ENCODE measurements at places on chromosomes 12 and 14.

- no peak for DNase-seq
Observed at GRCh38 chr14:29037411-29037810, 270.8 kb downstream of the FOXG1 start.

DNA sequence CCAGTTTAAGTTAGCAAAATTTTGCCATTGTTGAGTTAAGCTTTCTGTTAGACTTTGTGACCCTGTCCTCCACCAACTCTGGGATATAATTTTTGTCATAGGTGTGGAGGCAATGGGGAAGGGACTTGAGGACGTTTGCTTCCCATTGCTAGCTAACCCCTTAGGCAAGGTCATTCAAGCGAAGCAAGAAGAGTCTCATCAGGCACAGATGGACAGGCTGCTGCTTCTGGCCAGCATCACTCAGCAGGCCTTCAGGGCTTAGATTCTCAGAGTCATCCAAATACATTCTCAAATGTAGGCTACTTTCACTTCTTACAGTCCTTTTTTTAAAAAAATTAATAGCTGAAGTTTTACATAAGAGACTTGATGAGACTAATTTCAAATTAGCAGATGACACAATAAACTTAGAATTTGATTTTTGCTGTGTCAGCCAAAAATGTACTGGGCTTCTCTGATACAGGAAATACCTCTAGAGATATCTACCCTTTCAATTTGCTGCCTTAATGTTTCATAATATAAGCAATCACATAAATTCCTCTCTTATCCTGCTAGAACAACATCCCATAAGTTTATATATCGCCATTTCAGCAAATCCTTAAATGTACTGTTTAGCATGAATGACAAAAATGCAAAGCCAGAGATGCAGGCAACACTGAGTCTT, 875.2 kb downstream of the FLRT2 start:
- DNase-seq: no peak

DNA sequence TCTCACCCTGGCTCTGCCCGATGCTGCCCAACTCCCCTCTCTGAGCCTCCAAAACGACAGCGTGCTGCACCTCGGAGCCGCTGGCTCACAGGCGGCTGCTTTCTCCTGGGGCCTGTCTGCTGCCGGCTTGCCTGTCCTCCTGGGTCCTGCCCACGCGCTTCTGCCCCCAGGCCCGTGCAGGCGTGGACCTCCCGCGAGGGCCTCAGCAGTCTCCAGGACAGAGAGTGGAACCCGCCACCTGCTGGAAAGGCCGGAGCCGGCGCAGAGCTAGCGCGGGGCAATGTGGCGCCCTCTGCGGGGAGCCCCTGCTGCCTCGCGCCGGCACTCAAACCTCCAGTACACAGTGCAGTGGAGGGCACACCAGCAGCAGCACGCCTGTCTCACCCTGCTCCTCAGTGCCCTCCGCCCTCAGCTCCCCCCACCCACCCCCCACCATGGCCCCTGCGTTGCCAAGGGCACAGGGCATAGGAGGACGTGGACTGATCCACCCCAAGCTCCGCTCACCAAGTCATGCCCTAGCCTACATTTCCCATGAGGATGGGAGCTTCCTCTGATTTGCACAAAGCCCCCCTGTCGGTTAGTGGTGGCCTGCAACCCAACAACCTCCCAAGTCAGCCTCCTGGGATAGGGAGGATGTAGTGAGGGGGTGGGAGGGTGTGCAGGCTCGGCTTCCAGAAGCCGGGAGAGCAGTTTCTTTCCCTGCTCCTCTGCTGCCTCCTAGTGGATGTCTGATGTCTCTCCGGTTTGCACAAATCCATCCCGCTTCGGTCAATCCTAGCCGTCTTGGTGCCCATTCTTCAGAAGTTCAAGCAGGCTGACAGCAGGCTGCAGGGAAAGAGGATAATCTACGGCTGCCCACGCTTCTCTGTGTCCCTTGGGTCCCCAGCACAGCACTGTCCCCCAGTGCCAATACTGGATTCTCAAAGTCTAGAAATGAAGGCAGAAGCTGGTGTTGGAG, 25.2 kb downstream of the KRT8 start:
- DNase-seq: peak; percentile 92

GRCh38 chr12:57836442-57837375, 9.8 kb downstream of the CTDSP2 start:
- no peak for DNase-seq

GRCh38 chr14:52069307-52070050, 620 bp upstream of the NID2 start:
- no peak for DNase-seq

DNA sequence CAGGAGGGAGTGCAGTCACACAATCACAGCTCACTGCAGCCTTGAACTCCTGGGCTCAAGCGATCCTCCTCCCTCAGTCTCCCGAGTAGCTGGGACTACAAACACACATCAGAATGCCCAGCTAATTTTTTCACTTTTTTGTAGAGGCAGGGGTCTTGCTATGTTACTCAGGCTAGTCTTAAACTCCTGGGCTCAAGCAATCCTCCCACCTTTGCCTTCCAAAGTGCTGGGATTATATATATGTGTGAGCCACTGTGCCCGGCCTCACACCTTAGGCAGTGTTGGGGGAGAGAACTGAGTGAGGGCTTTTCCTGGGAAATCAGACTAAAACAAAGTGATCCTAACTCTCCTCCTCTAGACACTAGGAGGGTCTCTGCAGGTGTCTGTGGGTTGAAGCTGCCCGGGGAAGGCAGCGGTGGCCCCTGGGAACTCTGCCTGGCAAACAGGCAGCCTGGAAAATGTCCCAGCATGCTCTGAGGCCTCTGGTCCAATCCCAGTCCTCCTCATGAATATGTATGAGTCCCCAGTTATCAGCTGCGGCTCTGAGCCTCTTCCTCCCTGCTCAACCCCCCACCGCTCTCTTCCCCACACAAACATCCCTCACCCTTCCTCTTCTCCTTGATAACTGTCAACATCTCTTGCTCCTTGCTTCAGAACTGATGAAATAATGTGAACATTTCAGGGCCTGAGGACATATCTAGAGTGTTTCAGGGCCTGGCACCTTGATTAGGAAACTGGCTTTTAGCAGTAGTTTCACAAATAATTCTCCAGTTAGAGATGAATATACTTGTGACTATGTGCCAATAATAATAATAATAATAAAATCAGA, 7.9 kb upstream of the NAA25 start:
- DNase-seq: no peak

GRCh38 chr14:68607867-68608573, 184.8 kb downstream of the ZFP36L1 start:
- DNase-seq: no peak

DNA sequence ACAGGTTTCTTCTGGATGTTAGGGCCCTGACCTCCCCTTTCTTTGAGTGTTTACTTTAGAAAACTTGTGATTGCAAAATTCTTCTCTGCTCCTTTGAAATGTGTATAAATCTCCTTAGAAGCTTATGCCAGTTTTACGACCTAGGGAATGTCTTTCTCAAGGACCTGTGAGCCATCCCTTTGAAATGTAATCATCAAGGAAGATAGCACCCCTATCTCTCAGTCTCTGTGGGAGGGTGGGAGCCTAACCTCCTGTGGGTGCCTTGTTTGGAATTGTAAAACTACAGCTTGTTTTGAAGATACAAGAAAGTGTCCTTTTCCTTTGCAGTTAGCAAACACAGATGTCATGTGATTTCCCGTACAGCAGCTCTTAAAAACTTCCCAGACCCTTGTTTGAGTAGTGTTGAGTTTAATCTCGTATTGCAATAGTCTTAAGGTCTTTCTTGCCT, 3.3 kb downstream of the OR10AD1 start:
- no peak for DNase-seq

DNA sequence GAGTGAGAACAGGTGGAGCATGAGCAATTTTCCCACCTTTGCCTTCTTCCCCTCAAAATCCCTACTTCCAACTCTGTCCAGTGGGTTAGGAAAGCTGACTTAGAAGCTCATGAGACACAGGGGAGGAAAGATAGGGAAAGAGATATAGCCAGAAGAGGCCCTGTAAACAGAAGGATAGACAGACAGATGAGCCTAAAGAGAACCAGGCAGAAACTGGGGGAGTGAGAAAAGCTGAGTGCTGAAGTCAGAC, 5.0 kb downstream of the AJUBA start:
- DNase-seq: no peak

- no peak for DNase-seq
Observed at GRCh38 chr12:107840186-107840585, 65.7 kb downstream of the ASCL4 start.

DNA sequence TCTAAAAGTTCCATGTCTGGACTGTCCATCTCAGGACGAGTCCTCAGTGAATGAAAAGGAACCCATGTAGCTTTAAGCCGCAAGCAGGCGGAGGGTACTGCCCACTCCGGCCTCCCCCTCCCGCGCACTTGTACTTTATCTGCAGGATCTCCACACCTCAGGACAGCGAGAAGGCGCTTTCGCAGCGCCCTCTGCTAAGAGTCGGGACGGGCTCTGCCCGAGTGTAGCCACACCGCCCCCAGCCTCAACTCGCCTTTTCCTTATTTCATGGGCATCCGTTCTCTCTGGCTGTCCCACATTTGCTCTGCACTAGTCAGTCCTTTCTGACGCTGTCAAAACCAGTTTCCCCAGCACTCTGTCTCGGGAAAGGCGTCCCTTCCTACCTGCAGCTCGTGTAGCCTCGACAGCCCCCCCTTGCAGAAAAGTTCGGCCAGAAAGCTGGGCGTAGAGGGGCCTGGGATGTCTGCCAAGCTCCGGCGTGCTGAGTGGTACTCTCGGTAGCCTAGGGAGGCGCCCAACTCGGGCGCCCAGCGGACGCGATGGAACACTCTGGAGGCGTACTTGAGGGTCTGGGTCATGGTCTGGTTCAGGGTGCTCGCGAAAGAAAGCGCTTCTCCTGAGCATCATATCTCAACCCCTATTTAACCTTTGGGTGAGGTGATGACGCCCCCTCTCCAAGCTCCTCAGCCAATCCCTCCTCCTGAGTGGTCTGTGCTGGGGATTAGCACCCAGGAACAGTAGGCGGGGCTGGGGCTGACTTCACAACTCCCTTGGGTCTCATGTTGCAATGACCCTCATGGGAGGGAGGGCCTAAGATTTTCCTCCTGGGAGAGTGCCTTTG, at the start of gene CYP27B1:
Gene CYP27B1 (minus strand): TSS at position 615 of the 841 bp plus-strand sequence. CDS start 37 bp downstream, at position 578.
- no peak for DNase-seq

DNA sequence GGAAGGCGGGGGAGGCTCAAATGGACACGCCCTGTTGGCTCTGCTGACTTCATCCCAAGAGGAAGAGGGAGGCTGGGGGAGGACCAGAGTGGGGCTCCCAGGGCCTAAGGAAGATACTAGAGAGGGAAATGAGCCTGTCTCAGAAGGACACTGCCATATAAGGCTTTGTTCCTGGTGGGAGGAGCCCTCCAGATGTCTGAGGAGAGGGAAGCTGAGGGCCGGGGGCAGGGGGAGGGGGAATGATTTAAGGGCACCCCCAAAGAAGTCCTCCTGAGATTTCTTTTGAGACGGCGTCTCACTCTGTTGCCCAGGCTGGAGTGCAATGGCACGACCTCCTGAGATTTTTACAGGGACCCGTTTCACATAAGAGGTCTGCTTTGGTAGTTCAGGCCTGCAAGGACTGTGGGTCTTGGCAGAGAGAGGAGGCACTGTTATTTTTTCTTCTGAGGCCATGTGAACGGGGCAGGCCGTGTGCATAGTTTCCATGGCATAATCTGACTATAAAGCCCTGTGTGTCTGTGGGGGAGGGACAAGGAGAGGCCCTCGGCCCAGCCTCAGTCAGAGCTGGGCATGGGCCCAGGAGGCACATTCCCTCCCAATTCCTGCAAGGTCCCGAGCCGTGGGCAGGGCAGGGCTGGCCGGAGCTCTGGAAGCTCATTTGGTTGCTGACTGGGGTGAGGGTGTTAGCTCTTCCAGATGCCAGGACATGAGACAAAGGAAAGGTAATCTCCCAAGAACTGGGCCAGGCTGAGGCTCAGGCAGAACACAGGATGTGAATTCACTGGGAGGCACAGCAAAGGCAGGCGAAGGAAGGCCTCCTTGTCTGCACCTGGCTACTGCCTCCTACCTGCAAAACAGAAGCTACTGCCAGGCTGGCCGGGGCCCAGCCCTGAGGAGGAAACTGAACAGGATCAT, 22.2 kb upstream of the PLEKHG3 start:
- DNase-seq: no peak

DNA sequence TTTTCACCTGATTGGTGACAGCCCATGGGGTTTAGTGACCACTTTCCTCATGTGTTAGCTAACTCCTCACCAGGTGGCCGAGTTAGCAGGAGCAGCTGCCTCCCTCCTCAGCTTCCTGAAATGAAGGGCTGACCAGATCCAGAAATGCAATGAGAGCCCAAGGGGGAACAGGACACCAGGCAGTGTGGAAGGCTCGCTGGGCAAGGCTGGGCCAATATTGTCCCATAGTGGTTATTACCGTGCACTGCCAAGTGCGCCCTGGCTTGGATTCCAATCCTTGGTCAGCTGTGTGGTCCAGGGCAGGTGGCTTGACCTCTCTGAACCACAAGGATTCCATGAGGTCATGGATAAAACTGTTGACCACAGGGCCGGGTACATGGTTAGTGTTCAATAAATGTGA, 3.6 kb upstream of the HSPB8 start:
- no peak for DNase-seq

- DNase-seq: no peak
Observed at GRCh38 chr14:104893435-104894207, 28.6 kb downstream of the CEP170B start.

DNA sequence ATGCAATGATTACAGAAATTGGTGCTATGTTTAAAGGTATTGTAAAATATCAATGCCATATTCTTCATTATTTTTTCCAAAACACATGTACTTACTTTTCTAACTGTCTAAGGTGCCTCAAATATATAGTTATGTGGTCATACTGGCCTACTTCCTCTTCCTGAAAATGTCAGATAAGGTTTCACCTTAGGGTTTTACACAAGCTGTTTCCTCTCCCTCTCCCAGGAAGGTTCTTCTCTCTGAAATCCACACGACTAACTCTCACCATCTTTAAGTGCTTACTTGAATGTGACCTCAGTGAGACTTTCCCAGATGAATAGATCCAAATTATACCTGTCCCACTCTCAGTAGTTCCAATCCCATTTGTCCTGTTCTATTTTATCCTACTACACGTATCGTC, 11.6 kb upstream of the CLEC4D start:
- DNase-seq: no peak

GRCh38 chr12:47553266-47553665, 152.6 kb downstream of the RPAP3 start:
- DNase-seq: no peak

DNA sequence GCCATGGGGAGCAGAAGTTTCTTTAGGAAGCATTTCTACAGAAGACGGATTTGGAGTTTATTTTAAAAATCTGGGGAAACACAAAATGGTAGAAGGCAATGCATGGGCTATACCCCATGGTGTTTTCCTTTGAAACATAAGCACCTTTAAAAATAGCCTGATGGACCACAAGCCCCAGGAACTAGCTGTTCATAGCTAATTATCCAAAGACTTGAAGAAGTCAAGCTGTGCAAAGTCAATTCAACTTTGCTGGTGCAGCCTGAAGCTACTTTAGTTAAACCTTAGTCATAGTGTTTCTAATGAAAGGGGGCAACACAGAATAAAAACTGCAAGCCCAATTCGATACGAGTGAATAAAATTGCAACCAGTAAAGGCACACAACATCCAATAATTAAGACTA, 732.5 kb downstream of the GALC start:
- no peak for DNase-seq
